ENCODE measurements at places on chromosomes 2 and 18.

- no peak for DNase-seq
Observed at GRCh38 chr2:63539416-63540162, 48.7 kb downstream of the WDPCP start.

DNA sequence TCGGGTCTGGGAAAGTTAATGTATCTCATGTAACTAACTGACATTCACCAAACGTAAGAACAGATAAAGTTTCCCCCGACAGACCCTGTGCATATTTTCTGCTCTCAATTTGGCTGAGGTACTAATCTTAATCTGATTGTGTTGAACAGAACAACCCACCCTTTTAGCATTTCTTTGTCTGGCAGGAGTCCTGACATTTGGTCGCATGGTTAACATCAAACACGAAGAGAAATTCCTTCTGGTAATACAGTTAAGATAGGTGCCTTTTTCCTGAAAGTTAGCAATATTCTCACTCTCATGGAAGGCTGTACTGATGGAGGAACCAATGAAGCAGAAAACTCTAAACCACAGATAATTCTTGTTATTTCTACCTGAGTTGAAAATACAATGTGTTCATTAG lies 520.8 kb downstream of the PARD3B start:
- DNase-seq, result no peak

- DNase-seq, result no peak
Observed at GRCh38 chr2:151679994-151680393, 54.3 kb downstream of the NEB start.

DNA sequence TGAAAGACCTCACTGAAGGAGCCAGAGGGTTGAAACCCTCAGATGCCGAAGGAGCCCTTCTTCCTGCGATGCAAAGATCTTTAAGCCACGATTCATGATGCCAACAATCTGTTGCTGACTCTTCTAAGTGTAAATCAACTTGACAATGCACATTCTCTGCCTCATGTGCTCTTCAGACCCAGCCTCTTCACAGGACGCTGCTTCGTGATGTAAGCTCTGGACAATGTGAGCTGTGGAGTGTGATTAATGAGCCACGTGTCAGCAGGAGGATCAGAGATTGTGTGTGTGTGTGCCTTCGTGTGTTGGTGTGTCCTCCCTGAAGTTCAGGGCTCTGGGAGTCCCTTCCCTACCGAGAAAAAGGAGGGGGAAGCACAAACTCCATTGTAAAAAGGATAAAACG lies 26.5 kb upstream of the TWIST2 start:
- peak; percentile 95 for DNase-seq

DNA sequence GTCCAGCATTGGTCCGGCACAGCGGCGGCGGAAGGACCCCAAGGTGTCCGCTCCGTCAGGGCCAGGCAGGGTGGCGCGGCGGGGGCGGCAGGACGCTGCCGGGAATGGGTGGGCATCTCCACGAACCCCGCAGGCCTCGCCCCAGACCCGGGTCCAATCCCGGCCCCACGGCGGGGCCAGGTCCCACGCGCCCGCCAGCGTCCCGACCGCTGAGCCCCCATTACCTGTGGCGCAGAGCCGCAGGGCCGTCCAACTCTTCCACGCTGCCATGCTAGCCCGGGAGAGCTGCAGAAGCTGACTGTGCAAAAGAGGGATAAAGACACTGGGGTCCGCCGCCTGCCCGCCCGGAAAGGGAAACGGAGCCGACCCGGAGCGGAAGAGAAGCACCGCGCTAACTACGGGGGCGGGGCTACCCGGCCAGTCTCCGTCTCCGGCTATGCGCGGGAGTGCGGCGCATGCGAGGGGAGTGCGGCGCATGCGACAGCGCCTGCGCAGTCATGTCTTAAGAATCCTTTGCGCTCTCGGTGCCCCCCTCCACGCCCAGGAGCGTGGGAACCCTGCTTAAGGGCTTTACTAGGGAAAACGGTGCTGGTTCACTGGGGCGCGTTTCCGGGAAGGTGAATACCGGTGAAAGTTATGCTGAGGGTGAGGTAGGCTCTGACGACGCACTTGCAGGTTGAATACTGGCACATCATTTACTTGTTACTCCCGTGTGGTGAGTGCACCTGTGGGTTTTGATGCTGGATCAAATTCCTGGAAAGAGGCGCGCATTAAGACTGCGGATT lies at the start of gene TMX3:
Gene TMX3, minus strand, starts transcription at position 397 of the 785 bp plus-strand sequence. Its CDS starts 127 bp downstream, at position 270.
- peak; percentile 93 for DNase-seq

DNA sequence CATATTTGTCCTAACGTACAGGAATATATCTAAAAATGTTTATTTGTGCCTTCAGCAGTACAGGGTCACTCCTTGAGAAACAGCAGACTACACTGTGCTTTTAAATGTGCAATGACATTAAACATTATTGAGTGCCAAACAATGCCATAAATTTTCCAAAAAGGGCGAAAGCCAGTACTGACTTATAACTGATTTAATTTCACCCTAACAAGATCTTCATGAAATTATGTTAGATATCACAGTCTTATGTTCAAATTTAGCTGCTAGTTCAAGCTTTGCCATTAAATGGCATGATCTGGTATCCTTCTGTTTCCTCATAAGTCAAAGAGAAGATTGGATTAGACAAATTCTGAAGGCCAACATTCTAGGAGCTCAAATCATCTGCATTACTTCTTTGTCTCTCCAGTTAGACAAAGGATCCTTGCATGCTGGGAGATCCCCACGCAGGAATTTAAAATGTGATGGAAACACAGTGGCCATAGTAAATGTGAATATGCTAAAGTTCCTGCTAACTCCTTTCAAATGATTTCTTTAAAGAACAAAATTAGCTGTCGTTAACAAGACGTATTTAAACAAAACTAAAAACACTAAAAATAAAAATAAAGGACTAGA lies 129.3 kb upstream of the STON1 start:
- DNase-seq, result no peak

DNA sequence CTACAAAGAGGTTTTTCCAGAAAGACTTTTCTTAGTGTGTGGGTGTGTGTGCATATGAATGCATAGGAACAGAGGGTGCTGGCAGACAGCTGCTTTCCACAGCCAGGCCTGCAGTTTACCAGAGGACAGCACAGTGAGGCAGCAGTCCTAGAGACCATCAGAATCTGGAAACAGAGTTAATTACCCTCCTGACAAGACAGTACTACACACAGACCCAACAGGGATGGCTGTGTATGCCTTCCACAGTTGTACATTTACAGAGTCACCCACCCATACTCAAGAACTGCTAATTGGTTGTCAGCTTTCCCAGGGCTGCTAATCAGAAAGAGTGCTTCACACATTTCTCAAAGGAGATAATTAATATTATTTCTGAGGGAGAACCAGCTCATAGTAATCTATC lies 104.7 kb downstream of the FEZ2 start:
- DNase-seq, result no peak

Data from fibroblast of skin of right biceps (primary cell).